ENCODE measurements at places on chromosomes 13 and 19.

GRCh38 chr13:110684388-110685056 is 21.4 kb downstream of the CARS2 start:
- no peak for DNase-seq

DNA sequence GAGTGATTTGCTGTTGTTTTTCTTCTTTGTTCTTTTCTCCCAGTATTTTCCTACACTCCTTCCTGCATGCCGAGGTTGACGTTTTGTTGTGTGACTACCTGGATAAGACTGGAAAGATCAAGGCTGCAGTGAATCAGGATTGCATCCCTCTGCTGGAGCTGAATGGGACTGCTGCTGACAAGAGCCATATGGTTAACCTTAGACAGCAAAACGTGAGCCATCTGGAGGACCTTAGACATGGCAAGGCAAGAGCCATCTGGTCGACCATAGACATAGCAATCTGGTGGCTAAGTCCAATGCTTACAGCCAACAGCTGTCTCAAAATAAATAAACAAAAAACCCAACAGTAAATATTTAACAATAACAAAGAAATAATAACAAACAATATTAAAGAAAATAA is 42.6 kb upstream of the ZNF91 start:
- DNase-seq: no peak

DNA sequence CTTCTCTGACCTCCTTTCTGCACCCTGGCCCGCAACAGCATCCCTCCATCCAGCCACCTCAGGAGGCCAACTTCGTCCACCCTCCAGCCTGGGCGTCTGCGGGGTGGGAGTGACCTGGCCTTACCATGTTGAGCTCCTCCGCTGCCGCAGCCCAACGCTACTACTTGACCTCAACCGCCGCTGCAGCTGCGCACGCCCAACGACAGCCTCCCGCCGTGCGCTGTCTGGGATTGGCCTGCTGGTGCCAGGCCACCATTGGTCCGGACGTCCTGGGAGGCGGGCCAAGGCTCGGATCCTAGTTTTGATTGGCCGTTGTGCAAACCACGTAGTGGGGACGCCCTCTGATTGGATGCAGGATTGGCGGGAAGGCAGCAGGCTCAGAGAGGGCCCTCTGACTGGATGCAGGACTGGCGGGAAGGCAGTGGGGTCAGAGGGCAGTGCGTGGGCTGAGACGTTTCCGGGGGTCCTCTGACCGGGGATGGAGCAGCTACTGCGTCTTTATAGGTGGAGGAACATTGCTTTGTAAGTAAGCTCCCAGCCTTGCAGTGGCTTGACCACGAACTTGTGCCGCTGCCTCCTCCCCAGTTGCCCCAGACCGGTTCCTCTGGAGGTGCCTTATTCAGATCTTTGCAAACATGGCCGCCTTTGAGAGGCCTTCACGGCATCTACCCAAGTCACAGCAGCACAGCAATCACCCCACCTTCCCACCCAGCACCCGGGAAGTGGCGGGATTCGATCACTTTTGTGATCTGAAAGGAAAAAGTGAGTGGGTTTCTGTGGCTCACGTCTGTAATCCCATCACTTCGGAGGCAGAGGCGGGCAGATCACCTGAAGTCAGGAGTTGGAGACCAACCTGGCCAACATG is at the start of gene TUBA3C:
Gene TUBA3C, minus strand, starts transcription at position 204 of the 865 bp plus-strand sequence. Its CDS starts 77 bp downstream, at position 127.
- no peak for DNase-seq

GRCh38 chr19:35845215-35846037 is 6.9 kb downstream of the NPHS1 start:
- no peak for DNase-seq

GRCh38 chr13:60418954-60419353 is 21.9 kb downstream of the TDRD3 start:
- DNase-seq: no peak

GRCh38 chr19:37074819-37075362 is 3.3 kb upstream of the ZNF420 start:
- no peak for DNase-seq

GRCh38 chr19:5751709-5752108 is 31.3 kb downstream of the CATSPERD start:
- DNase-seq: no peak

DNA sequence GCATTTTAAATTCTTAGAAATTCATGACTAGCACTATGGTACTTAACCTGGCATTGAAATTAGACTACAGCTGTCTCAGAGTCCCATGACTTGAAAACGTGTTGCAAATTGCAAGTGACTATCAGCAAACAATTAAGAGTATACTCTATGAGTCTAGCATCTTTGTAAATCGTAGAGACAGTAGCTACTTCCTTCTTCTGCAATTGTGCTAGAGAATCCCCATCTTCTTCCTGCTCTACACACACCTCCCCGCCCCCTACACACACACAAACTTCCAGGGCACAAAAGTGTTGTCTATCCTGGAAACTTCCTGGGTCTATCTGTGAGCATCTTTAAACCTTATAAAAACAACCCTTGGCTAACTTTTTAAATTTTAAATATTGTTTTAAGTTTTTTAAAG is 35.2 kb upstream of the MIR17HG start:
- no peak for DNase-seq

- DNase-seq: no peak
Measured at GRCh38 chr19:23527797-23528196, 132.5 kb upstream of the ZNF91 start.

- no peak for DNase-seq
Measured at GRCh38 chr13:33636243-33636642, 181.7 kb upstream of the RFC3 start.

DNA sequence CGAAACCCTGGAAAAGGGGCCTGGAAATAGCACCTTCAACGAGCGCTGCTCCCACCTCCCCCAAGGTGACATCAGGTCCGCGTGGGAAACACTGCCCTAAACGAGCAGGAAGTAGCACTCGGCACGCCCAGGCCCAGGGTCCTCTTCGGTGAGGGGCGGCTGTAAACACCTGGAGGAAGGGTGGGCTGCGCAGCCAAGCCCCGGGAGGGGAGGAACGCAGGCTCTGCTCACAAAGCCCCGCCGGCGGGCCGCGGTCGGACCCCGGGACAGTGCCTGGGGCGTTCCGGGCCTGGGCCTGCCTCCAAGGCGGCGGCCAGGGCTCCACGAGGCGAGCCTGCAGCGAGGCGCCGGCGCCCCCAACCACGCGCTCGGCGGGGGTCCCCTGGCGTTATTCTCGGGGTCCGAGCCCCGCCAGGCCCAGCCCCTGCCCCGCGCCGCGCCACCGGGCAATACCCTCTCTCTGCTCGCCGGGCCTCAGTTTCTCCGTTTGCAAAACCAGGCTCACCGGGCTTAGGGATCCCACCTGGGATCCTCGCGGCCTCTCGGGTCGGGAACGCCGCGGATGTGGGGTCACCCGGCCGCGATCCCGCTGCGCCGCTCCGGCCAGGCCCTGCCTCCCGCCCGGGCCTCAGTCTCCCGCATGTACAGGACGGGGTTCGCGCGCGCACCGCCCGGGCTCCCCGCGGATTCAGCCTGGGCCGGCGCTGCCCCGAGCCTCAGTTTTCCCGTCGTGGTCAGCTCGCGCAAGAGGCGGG is 630 bp downstream of the RNF126 start:
- DNase-seq: no peak

GRCh38 chr13:77349365-77349764 is 22.5 kb upstream of the MYCBP2 start:
- no peak for DNase-seq

DNA sequence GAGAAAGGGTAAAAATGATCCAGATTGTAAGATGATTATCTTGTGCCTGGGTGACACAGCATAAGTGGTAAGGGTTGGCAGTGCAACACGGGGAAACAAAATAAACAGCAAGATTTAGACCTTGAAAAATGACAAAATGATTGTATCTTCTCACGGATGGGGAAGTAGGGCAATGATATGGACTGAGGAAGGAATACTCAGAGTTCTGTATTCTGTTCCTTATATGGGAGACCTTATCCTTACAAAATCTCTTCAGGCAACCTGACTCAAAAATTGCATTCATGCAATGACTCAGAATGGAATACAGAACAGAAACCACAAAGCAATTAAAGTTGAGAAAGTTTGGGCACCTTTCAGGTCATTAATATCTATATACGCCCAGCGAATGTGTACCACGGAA is 149.0 kb downstream of the HS6ST3 start:
- no peak for DNase-seq

- DNase-seq: no peak
Measured at GRCh38 chr19:5832061-5832460, 7.4 kb downstream of the FUT6 start.

- no peak for DNase-seq
Measured at GRCh38 chr19:18233224-18233825, 7.1 kb upstream of the PDE4C start.

DNA sequence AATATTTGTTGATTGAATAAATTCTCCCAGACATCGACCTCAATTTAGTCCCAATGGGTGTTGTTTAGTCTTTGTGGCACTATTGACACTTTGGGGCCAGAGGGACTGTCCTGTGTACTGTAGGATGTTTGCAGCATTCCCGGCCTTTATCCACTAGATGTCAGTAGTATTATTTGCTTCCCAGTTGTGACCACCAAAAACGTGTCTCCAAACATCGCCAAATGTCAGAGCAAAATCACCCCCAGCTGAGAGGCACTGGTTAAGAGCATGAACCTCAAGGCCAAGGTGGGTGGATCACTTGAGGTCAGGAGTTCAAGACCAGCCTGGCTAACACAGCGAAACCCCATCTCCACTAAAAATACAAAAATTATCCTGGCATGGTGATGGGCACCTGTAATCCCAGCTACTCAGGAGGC is 15.4 kb downstream of the NLRP12 start:
- DNase-seq: no peak

DNA sequence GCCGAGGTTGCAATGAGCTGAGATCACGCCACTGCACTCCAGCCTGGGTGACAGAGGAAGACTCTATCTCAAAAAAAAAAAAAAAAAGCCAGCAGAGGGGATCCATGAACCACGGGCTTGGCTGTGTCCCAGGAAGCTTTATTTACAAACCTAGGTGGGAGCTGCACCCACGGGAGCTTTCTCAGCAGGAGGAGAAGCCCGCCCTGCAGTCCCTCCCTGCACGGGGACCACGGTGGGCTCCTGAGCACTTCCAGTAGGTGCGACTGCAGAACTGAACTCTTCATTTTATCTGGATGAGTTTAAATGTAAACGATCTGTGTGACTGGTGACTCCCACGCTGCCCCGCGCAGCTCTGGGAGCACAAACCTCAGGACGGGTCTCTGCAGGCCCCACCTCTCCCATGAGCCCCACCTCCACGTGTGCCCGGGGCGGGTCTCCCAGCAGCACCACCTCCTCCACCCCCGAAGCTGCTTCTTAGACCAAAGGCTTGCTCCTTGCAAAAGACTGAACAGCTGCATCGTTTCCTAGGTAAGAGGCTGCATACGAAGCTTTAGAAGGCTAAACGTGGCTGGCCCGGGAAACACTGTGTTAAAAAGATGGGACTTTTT is 66.4 kb downstream of the SPACA7 start:
- no peak for DNase-seq

DNA sequence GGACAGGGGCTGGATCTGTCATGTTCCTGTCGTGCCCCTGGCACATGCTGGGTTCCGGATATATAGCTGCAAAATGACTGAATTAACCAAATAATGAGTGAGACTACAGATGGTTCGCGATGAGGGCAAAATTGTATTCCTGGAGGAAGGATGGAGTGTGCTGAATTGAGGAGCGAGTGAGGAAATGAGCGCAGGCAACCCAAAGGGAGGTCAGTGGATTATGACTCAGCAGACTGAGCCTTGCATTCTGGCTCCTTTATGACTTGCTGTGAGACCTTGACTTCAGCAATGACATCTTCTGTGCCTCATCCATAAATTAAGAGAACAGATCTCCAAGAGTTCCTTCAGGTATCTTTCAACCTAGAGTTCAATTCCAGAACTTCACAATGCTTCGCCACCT is 115.0 kb upstream of the CLDN10 start:
- DNase-seq: no peak

DNA sequence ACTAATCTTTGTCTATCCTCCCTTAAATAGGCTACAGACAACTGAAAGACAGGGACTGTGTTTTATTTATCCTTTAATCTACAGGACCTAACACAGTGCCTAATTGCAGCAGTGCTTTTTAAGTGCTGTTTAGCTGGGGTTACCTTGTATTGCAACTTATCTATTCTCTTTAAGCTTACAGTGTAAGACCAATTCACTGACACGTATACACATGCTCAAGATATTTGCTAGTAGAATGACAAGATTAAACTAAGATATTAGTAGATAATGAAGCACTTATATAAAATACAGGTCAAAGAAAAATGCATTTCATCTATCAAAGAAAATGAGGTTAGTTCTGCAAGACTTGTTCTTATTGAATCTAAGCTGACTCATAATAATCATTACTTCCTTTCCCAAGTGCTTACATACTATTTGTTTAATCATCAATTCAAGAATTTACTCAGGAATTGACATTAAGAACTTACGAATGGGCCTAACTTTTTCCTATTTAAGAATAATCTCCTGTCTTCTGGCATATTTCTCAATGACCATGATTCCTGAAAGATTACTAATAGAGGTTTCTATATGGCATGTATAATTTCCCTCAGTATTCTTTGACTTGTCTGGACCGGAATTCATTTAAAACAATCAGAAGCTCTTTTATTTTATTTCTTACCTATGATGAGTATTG is 75.8 kb upstream of the MAB21L1 start:
- DNase-seq: no peak

All from cortex of kidney (tissue), 1 donor.